ENCODE measurements at places on chromosomes 6 and 20. TPM values are rescaled to one million over a fixed set of nuclear protein-coding genes. Genes with fewer than 3 reads are reported as not detected.
A peak's percentile ranks its signal among the peaks of the same experiment; 100 is the strongest.

ARMH2 gene
- total RNA-seq, result not detected

FNDC1 gene
- not detected for total RNA-seq

DNA sequence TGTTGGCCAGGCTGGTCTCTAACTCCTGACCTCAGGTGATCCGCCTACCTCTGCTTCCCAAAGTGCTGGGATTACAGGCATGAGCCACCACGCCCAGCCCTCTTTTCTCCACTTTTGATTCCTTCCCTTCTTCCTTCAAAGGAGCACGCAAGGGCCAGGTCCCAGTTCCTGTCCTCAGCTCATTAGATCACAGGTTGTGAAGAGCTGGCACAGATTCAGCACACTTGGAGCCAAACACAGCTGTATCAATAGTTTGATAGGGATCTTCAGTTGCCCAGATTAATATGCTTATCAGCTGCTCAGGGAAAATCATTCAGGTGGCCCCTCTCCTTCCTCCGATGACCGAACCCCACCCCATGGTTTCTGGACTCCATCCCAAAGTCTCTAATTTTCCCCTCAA is 14.4 kb upstream of the SLC22A23 start:
- H3K4me3 ChIP-seq, result no peak overlapping the region
- DNase-seq, result no peak
- H3K4me1 ChIP-seq, result peaks cover 12% of the 10 kb centered on the region
- H3K27me3 ChIP-seq, result no peaks in the 10 kb centered on the region

- H3K27ac ChIP-seq, result no peak overlapping the region
- DNase-seq, result no peak
- H3K27me3 ChIP-seq, result no peaks in the 10 kb centered on the region
- no peaks in the 10 kb centered on the region for H3K36me3 ChIP-seq
- H3K4me3 ChIP-seq, result no peak overlapping the region
- H3K4me1 ChIP-seq, result no peaks in the 10 kb centered on the region
These were observed 54.0 kb downstream of the PIGU start for GRCh38 chr20:34622821-34623451.

GRM4 gene
- total RNA-seq, result 0.33 TPM

- no peak overlapping the region for H3K27ac ChIP-seq
- H3K4me3 ChIP-seq, result no peak overlapping the region
- H3K36me3 ChIP-seq, result no peaks in the 10 kb centered on the region
- DNase-seq, result no peak
- no peaks in the 10 kb centered on the region for H3K27me3 ChIP-seq
These were observed 11.6 kb upstream of the MOXD1 start for GRCh38 chr6:132412656-132413498.

DNA sequence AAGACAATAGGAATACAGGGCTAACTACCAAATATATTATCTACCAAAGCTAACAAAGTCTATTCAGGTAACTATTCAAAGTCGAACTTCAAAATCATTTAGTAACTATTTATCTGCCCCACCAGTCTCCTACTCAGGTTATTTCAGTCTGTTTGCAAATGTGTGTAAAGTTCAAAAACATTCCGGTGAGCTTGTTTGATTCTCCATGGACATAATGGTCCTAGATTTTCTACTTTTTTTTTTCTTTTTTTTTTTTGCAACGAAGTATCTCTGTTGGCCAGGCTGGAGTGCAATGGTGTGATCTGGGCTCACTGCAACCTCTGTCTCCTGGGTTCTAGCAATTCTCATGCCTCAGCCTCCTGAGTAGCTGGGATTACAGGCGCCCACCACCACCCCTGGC is 236.0 kb upstream of the FOXQ1 start:
- no peak overlapping the region for H3K4me3 ChIP-seq
- no peak overlapping the region for H3K27ac ChIP-seq
- H3K27me3 ChIP-seq, result no peaks in the 10 kb centered on the region
- peaks cover 13% of the 10 kb centered on the region for H3K4me1 ChIP-seq
- H3K36me3 ChIP-seq, result no peaks in the 10 kb centered on the region

KIF6 gene
- total RNA-seq, result not detected

CTSA gene
- 41.0 TPM for total RNA-seq

GRCh38 chr6:106832766-106833510 is 141.6 kb downstream of the CD24 start:
- no peak overlapping the region for H3K4me3 ChIP-seq
- H3K27me3 ChIP-seq, result no peaks in the 10 kb centered on the region
- no peaks in the 10 kb centered on the region for H3K4me1 ChIP-seq

DNA sequence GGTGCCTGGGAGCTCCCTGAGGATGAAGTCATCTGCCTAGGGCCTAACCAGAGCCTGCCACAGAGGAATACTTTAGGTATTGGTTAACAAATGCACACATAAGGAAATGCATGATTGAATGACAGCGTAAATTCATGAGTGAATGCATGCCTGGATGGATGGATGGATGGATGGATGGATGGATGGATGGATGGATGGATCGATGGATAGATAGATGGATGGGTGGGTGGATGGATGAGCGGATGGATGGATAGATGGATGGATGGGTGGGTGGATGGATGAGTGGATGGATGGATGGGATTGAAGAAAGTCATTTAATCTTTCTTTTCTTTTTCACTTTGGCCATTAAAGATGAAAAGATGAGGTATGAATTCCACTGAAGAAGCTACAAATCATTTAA is 111.9 kb upstream of the SIRPG start:
- H3K36me3 ChIP-seq, result no peaks in the 10 kb centered on the region

- H3K27ac ChIP-seq, result no peak overlapping the region
- no peak for DNase-seq
- peaks cover 4% of the 10 kb centered on the region for H3K4me1 ChIP-seq
- H3K4me3 ChIP-seq, result no peak overlapping the region
These were observed 27.1 kb downstream of the TASP1 start for GRCh38 chr20:13611611-13612125.

DNA sequence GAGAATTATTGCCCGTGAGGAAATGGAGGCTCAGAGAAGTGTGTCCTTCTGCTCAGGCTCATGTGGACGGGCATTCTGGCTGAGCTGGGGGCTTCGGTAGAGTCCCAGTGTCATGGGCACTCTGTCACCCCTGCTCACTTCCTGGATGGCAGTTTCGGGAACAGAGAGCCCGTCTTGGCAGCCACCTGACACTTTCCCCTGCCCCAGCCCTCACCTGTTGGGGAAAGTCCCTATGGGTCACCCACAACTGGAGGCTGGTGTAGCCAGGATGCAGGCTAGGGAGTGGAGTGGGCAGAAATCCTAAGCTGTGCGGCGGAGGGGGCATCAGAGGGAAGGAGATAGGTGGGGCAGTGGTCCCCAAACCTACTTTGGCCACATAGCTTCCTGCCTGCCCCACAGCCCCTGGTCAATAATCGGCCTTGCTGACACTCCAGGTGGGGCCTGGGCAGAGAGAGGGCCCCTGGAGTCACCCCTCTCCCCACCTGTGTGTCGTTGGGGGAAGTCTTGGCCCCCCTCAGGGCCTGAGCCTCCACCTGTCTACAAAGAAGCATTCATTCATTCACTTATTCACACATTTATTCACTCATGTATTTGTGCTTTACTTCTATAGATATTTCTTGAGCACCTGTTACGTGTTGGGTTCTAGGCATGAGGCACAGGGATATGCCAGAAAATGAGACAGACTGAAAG is 40.5 kb downstream of the SNAI1 start:
- H3K36me3 ChIP-seq, result no peaks in the 10 kb centered on the region
- DNase-seq, result peak; percentile 25
- H3K4me1 ChIP-seq, result no peaks in the 10 kb centered on the region
- H3K27me3 ChIP-seq, result no peaks in the 10 kb centered on the region
- H3K4me3 ChIP-seq, result no peak overlapping the region

GRCh38 chr20:39878809-39879208 is 810.2 kb downstream of the MAFB start:
- no peaks in the 10 kb centered on the region for H3K36me3 ChIP-seq
- no peak for DNase-seq
- H3K4me1 ChIP-seq, result no peaks in the 10 kb centered on the region
- H3K27me3 ChIP-seq, result no peaks in the 10 kb centered on the region

DNA sequence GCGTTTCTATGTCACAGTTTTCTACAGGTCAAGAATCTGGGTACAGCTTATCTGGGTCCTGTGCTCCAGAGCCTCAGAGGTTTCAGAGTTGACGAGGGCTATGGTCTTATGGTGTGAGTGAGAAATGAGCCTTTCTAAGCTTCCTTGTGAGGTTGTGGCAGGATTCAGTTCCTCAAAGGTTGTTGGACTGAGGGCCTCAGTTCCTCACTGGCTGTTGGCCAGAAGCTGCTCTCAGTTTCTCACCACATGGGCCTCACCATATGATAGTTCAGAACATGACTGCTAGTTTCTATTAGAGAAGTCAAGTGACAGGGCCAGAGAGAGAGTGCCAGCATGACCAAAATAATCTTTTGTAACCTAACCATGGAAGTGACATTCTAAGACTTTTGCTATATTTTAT is 96.1 kb downstream of the NUS1 start:
- H3K4me1 ChIP-seq, result no peaks in the 10 kb centered on the region
- no peak overlapping the region for H3K27ac ChIP-seq
- no peaks in the 10 kb centered on the region for H3K36me3 ChIP-seq
- no peaks in the 10 kb centered on the region for H3K27me3 ChIP-seq
- DNase-seq, result no peak

- no peak for DNase-seq
- H3K27me3 ChIP-seq, result no peaks in the 10 kb centered on the region
- H3K27ac ChIP-seq, result no peak overlapping the region
- H3K4me3 ChIP-seq, result no peak overlapping the region
These were observed 15.4 kb downstream of the BPIFB1 start for GRCh38 chr20:33298391-33298790.

PLN gene
- total RNA-seq, result 0.99 TPM

PRR18 gene
- total RNA-seq, result not detected

- H3K27ac ChIP-seq, result no peak overlapping the region
- H3K36me3 ChIP-seq, result no peaks in the 10 kb centered on the region
- H3K4me1 ChIP-seq, result no peaks in the 10 kb centered on the region
- H3K4me3 ChIP-seq, result no peak overlapping the region
- H3K27me3 ChIP-seq, result no peaks in the 10 kb centered on the region
These were observed 699.2 kb downstream of the DOK5 start for GRCh38 chr20:55174635-55175034.

PM20D2 gene
- 15.3 TPM for total RNA-seq

DNA sequence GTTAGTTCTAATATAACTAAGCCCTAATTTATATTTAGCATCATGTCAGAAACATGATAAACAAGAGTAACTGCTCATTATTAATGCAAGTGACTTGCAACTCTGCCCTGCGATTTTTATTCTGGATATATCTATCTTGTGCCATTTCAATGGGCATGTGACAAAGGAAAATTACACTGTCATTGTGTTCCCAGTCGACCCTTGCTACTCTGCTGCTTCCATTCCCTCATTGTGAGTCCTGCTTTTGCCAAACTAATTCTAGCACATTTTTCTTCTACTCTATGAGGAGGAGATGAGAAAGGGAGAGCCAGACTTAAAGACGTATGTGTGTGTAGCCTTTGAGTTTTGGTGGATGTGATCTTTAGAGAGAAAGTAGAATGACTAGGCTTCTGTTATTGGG is 275.9 kb downstream of the ARHGAP18 start:
- no peaks in the 10 kb centered on the region for H3K4me1 ChIP-seq
- H3K27ac ChIP-seq, result no peak overlapping the region
- DNase-seq, result no peak
- no peak overlapping the region for H3K4me3 ChIP-seq

DNA sequence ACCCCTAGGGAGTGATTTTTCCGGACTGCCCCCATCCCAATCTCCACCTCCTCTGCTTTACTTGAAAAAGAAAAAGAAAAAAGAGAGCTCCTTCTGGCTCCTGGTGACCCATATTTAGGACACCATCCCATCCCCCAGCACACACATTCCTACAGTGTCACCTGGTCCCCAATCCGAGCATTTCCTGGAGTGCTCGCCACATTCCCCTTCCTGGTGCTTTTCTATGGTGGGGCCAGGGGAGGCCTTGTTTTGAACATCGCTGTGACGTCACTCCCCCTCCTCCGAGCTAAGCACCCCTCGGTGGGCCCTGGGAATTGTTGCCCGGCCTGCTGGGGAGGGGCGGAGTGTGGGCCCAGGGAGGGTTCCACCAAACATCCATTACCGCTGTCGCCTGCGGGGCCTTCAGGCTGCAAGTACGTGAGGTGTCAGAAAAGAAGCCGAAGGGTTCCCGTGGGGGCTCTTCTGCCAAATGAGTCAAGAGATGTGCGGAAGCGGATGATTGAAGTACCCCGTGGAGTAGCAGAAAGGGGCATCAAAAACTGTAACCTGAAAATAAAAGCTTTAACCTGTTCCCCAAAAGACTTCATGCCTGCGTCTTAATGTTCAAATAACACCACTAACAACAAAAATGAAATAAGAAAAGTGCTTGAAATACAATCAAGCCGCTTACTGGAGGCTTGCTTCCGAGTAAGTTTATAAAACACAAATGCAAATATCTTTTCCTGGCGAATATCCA is 2.8 kb upstream of the FOXC1 start:
- H3K4me3 ChIP-seq, result no peak overlapping the region
- no peaks in the 10 kb centered on the region for H3K36me3 ChIP-seq
- H3K4me1 ChIP-seq, result peaks cover 58% of the 10 kb centered on the region
- peak; percentile 30 for DNase-seq
- no peak overlapping the region for H3K27ac ChIP-seq

DNA sequence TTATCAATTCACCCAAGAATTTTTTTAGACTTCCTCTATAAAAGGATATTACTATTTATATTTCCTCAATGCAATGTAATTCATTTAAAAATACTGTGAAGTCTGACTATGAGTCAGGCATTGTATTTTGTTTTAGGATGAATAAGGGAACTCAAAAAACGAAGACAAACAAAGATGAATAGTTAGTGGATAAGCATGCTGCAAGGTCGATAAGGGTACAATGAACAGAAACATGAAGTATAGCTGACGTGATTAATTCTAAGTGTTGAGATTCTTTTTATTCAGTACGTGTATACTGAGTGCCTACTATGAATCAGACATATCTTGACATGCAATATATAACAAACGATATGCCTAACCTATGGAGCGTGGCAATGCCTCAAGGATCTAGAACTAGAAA is 105.4 kb downstream of the PDE10A start:
- H3K4me1 ChIP-seq, result peaks cover 18% of the 10 kb centered on the region
- H3K36me3 ChIP-seq, result no peaks in the 10 kb centered on the region
- no peak overlapping the region for H3K4me3 ChIP-seq

DCBLD1 gene
- total RNA-seq, result 10.6 TPM

DNA sequence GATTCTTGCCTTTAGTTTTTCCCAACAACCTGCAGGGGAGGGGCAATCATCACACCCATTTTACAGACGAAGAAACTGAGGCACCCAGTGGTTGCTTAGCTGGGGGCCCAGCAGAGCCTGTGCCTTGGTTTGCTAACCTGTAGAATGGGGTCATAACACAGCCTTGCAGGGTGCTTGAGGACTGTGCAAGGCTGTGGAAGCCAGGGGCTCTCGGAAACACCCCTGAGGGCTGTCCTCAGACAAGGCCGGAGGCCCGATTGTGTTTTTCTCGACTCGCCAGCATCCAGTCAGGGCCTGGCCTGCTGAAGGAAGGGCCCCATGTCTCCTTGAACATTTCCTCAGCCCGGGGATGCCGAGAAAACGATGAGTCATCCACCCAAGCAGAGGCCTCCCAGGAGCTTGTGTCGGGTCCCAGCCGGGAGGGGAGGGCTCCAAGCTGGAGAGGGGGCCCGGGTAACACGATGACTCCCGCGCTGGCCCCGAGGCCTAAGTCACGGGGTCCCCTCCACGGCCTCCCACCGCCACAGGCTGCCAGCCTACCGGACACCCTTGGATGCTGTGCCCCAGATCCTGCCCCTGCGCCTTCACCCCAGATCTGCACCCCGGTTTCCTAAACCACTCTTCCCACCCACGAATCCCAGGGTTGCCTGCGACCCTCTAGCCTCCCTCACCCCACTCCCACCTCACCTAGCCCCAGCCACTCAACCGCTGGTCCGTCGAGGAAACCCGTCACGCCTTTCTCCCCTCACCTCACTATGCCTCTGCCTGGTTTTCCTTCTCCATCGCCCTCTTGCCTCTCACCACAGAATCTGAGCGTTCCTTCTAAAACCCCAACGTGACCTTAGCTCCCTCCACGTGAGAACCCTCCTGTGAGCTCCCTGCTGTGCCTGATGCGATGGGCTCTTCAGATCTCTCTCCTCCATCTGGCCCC is 10.6 kb downstream of the NOL4L start:
- no peak overlapping the region for H3K27ac ChIP-seq
- no peak for DNase-seq
- H3K4me1 ChIP-seq, result no peaks in the 10 kb centered on the region
- no peaks in the 10 kb centered on the region for H3K27me3 ChIP-seq

Measured in body of pancreas (tissue), 4 donors.